ENCODE measurements at places on chromosomes 13 and 19.
A peak's percentile ranks its signal among the peaks of the same experiment; 100 is the strongest.

- DNase-seq: no peak
These were observed 88.8 kb downstream of the FNDC3A start for GRCh38 chr13:49064476-49064875.

DNA sequence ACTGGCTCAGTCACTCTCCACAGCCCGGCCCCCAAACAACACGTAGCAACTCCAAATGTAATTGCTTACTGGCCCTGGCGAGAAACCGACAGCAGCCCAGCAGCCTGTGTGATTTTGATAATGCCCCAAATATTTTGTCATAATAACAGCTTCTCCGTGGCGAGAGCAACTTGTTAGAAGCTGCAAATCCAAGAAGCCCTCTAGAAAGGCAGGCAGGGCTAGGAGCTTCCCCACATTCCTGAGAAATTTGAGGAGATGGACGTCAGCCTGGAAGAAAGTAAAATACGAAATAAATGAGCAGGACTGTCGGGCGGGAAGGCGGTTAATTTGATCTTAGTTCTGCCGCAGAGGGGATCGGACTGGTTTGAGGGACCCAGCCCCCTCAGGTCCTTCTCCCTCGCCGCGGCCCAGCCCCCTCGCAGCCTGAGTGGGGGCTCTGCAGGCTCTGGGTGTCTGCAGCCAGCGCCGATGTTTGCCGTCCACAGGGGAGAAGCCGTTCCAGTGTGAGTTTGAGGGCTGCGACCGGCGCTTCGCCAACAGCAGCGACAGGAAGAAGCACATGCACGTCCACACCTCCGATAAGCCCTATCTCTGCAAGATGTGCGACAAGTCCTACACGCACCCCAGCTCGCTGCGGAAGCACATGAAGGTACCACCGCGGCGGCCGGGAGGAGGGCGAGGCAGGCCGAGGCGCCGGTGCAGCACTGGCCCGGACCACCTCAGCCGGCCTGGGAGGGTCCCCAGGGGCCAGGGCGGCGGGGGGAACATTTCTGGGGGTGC, 3.1 kb downstream of the ZIC2 start:
- no peak for DNase-seq

- DNase-seq: no peak
These were observed 1444.1 kb downstream of the SLITRK5 start for GRCh38 chr13:89115307-89115706.

DNA sequence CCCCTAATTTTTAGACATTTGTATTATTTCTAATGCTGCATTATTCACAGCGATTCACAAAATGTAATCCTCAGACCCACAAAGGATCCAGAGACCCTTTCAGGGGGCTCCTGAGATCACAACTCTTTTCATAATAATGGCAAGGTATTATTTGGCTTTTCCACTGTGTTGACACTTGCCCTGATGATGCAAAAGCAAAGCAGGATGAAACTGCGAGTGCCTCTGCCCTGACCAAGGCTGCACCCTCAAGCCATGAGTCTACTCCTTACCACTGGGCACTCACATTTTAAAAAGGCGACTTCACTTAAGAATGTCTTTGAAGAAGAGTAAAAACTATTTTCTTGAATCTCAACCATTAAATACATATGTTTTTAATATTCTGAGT, 11.4 kb downstream of the ELF1 start:
- no peak for DNase-seq

- no peak for DNase-seq
These were observed 483.0 kb downstream of the DCT start for GRCh38 chr13:93996481-93996880.

- no peak for DNase-seq
These were observed 12.1 kb downstream of the SERTM1 start for GRCh38 chr13:36685927-36686326.

DNA sequence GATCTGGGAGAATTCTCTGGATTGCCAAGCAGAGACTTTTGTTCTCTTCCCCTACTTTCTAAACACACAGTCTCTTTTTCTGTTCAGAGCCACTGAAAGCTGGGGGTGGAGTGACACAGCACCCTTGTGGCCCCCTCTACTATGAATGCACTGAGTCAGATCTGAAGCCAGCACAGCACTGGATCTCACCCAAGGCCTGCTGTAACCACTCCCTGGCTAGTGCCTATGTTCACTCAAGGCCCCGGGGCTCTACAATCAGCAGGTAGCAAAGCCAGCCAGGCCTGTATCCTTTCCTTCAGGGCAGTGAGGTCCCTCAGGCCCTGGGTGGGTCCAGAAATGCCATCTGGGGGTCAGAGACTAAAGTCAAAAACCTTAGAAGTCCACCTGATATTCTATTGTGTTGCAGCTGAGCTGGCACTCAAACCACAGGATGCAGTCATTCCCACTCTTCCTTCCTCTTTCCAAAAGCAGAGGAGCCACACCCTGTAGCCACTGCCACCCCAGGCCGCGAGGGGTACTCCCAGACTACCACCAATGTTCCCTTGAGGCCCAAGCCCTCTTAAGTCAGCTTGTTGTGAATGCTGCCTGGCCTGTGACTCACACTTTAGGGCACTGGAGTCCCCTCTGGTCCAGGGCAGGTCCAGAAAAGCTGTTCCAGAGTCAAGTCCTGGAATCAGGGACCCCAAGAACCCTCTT, 110.1 kb upstream of the RXFP2 start:
- no peak for DNase-seq

DNA sequence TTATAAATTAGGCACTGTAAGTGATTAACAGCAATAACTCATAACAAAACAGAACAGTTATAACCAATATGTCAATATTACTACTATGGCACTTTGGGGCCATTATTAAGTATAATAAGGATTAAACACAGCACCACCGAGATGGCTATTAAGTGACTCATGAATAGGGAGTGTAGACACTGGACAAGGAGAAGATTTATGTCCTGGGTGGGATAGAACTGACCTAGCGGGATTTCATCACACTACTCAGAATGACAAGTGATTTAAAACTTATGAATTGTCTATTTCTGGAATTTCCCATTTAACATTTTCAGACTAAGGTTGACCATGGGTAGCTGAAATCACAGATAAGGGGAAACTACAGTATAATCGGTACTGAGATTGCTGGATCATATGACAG, 79.0 kb upstream of the SLC7A1 start:
- DNase-seq: no peak

GRCh38 chr19:33298146-33298911, 4.0 kb downstream of the CEBPA start:
- DNase-seq: no peak

DNA sequence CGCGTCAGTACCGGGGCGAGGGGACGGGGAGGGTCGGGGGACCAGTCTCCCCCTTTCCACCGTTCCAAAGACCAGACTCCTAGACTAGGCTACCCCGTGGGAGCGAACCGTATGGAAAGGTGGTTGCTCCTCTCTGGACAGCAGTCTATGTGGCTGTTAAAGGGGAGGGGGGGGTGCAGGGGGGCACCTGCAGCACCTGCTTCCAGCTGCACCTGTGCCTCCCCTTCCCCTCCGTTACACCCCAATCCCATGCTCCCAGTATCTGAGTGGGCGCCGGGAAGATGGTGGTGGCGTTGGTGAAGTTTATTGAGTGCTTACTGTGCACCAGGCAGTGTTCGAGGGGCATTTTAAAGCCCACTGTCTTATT, 557 bp downstream of the ZNF524 start:
- no peak for DNase-seq

GRCh38 chr19:55484593-55485438, at the start of gene NAT14:
TSS of gene NAT14 (plus strand) at chr19:55485188. CDS start at chr19:55485709, 521 bp downstream.
- peak; percentile 19 for DNase-seq

DNA sequence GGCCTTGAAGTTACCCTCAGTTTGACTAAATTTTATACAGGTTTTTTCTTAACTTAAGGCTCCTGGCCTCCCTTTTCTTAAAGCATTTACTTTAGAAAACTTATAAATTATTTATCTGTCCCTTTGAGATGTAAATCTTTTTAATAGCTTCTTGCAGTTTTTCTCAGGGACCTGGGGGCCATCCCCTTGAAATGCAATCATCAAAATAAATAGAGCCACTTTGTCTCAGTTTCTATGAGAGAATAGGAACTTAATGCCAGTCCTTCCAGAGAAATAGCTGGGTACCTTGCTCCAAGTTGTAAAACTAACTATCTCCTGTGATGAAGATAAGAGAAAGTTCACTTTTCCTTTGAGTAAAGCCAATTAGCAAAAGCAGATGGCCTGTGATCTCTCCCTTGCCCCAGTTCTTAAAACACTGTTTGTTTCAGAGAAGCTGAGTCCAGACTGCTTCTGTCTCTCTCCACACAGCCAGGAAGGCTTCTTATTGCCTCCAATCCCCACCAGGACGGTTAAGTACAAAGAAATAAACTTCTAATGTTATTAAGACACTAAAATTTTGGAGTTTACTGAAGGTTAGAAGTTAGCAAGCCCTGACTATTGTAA, 913.1 kb downstream of the OLFM4 start:
- no peak for DNase-seq

GRCh38 chr19:12495002-12495802, 10.6 kb upstream of the ZNF709 start:
- DNase-seq: peak; percentile 80

DNA sequence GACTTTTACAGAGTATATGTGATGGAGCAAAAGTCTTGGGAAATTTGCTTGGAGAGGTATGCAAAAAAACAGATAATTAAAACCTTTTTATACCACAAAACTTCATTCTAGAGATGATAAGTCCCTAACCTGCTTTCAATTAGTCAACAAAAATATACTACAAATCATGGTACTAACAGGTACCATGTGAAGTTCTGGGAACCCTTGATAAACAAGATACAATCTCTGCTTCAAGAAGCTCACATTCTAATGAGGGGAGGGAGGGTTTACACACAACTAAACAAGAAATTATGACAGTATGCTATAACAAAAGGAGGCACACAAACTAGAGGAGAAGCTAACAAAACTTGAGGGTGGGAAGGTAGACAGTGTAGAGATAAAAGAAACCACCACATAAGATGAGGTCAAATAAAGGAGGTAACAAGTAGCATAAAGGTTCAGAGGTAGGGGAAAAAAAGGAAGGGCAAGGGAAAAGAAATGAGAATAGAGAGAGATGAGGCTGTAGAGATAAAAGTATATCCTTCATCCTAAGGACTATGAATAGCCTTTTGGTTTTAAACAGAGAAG, 91.4 kb downstream of the MYCBP2 start:
- no peak for DNase-seq

DNA sequence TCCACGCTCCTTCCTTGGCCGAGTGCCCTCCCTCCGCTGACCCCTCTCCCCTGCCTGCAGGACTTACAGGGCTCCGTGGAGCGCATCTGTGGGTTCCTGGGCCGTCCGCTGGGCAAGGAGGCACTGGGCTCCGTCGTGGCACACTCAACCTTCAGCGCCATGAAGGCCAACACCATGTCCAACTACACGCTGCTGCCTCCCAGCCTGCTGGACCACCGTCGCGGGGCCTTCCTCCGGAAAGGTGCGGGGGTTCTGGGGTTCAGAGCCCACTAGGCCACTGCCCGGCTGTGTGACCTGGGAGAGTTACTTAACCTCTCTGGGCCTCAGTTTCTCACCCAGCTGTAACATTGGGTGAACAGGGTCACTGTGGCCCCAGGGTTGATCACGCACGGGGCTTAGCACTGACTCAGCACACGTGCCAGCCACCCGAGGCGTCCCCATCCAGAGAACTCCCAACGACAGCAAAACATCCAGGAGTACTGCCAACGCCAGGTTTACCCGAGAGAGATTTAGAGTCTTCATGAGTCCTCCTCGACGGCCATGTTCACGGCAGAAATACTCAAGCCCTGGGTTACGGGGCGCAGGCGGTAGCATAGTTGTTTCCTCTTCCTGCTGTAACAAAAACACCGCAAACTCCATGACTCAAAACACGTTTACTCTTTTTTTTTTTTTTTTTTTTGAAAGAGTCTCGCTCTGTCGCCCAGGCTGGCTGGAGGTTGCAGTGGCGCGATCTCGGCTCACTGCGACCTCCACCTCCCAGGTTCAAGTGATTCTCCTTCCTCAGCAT, 9.7 kb upstream of the SPACA4 start:
- DNase-seq: no peak

DNA sequence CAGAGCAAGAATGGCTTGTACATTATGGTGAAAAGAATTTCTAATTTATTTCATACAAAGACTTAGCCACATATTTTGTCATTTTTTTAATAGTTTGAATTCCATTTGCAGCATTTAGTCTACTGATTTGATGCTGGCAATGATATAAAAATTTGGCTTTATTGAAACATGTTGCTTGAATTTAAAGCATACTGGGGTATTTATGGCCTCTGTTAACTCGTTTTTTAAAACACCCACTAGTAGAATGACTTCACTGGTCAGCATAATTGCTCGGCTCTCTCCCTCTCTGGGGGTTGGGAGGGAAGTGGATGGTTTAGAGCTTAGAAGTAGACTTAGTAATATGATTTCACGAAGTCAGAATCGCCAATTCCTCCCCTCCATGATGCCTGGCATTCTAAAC, 354.9 kb upstream of the HTR2A start:
- DNase-seq: no peak

GRCh38 chr13:30486230-30487074, 20.7 kb upstream of the HMGB1 start:
- no peak for DNase-seq

- no peak for DNase-seq
These were observed 9.3 kb downstream of the CHST8 start for GRCh38 chr19:33630880-33631608.

- no peak for DNase-seq
These were observed 18.6 kb downstream of the POP4 start for GRCh38 chr19:29624489-29625185.

GRCh38 chr13:90979059-90979458, 368.4 kb upstream of the MIR17HG start:
- DNase-seq: no peak

GRCh38 chr19:51809787-51810186, 14.8 kb downstream of the FPR3 start:
- no peak for DNase-seq

- DNase-seq: no peak
These were observed 14.9 kb downstream of the STK11 start for GRCh38 chr19:1220477-1220930.

DNA sequence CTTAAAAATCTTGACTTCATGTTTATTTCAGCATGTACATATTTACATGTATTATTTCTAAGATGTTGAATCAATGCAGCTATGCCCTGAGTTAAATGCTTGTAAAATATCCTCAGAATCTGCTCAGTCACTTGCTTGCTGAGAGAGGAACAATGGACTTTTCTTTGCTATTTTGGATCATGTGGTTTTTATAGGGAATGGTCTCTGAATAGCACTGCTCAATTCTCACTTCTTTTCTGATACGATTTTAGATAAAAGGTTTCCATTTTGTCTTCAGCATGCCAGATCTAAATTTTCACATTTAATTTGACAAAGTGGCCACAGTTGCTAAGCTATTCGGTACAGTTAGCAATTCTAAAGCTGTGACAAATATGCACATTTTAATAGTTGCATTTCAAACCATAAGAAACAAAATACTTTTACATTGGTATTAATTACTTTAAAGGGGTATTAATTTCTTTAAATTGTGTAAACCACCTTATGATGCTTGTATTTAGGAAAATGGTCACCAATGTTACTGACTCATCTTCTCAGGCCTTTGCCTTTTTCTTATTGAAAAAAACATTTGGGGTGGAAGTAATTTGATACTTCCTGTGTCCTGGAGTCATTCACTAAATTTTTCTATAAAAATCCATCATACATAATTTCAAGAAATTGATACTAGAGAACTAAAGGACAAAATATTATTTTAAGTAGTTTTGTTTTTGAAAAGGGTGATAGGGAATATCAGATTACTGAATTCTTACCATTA, 113.5 kb downstream of the MYO16 start:
- DNase-seq: no peak

All from stimulated activated CD8-positive, alpha-beta memory T cell treated with anti-CD3 and anti-CD28 coated beads, Interleukin-7, amount 100 ng/mL, for 1 hour (primary cell).